ENCODE measurements at places on chromosomes 3 and 15.

- no peak for DNase-seq
These were observed 6.8 kb downstream of the PCSK6 start for GRCh38 chr15:101482526-101483371.

DNA sequence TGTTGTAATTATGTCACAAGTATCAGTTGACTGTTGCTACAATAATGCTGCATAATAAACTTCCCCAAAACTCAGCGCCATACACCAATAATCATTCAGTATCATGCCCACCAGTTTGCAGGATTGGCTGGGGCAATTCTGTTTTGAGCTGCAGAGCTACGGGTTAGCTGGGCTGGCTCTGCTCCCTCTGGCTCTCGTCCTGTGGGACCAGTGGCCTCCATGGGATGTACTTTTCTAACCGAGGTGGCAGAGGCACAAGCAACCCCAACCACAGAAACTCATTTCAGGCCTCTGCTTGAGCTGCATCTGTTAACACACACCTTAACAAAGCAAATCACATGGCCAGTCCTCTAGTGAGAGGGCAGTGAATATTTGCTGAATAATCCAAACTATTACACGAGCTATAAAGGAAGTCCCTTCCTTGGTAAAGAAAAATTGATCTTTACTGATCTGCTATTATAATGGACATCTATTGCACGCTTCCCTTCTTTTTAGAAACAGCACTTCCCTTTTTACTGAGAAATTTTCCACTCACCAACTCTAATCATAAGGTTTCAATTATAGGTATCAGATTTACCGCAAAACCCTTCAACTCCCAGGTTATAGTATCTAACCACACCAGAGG is 10.9 kb upstream of the BCL2A1 start:
- no peak for DNase-seq

GRCh38 chr3:27656790-27657189 is 65.3 kb downstream of the EOMES start:
- DNase-seq, result no peak

DNA sequence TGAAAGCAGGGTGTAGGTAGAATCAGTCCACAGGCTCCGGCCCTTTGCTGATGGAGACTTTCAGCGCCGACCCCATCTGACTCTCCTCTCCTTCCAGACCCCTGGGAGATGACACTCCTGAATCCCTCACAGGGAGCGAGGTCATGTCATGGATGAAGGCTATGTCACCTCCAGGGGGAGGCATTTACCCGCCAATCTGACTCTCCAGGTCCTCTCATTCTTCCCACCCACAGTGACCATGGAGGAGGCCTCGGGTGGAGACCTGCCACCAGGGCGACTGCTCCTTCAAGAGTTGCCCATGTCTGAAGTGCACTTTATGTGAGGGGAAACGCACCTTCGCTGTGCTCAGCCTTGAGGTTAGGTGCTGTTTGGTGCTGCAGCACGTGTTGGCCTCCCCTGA is 112.7 kb downstream of the KLF13 start:
- DNase-seq, result peak; percentile 26

GRCh38 chr3:45119824-45120358 is 26.3 kb downstream of the CDCP1 start:
- DNase-seq, result no peak

DNA sequence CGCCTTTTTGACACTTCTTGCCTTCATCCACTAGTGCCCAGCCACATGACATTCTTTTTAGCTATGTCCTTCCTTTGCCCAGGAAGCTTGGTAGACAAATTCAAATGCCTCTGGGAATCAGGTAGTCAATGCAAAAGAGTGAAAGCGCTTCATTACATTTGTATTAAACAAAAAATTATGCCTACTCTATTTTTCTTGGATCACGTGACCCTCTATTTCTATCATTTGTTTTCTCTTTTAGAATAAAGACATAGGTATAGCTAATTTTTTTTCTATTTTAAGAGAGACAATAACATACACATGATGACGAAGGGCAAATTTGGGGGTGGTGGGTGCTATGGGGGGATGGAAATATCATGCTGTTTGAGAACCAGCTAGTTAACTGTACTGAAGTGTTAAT is 384.8 kb downstream of the C3orf38 start:
- DNase-seq, result no peak

DNA sequence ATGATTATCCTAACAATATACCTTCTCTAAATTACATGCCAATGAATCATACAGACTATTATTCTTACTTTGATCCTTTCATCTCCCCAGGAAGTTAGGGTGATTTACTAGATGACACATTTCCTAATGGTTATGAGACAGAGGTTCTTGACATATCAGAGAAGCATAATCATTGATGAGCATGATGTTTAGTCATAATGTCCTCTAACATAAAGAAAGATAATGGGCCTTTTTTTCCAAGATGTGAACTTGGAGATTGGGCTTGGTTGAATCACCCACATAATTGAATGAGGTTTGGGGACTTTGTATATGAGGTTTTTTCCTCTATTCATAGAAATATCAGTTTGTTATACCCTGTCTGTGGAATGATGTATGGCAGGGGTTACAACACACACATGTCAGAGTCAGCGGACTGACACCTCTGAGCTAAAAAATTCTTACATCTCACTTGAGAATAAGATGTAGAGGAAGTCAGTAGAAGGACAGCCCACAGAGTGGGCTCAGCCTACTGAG is 69.7 kb upstream of the DCBLD2 start:
- DNase-seq, result peak; percentile 93

DNA sequence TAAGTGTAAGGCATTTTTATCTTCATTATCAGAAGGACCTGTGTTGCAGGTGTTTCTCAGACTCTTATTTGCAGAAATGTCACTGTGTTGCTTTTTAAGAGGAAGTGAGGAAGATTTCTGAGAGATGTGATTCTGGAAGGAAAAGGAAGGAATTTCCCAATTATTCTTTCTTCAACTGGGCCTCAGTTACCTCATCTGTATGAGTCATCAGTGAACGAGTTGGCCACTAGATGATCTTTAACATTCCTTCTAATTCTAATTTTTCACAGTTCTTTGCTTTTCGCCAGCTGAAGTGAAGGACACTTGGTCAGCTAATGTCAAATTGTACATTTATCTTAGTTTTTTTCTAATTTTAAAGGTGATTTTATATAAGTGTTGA is 28.9 kb downstream of the CLEC3B start:
- DNase-seq, result peak; percentile 85
